Testis (tissue), 5 donors: ENCODE measurements at places on chromosomes 2 and 18. TPM values are rescaled to one million over a fixed set of nuclear protein-coding genes. Genes with fewer than 3 reads are reported as not detected.

CHRND gene
- 0.16 TPM for total RNA-seq

OSR1 gene
- 27.7 TPM for total RNA-seq

LMAN1 gene
- total RNA-seq = 72.9 TPM

CCDC68 gene
- total RNA-seq = 54.1 TPM

SOCS6 gene
- total RNA-seq = 20.9 TPM

LRRC30 gene
- total RNA-seq = not detected

RNF181 gene
- total RNA-seq = 119 TPM

SKA1 gene
- 6.6 TPM for total RNA-seq

KCNS3 gene
- total RNA-seq = 17.4 TPM

TMEM178A gene
- 3.4 TPM for total RNA-seq

ACADL gene
- 18.1 TPM for total RNA-seq

IL37 gene
- total RNA-seq = 1.5 TPM

CMPK2 gene
- total RNA-seq = 16.1 TPM

SERPINB10 gene
- not detected for total RNA-seq

GULP1 gene
- 90.3 TPM for total RNA-seq

CNDP1 gene
- 0.31 TPM for total RNA-seq

DNA sequence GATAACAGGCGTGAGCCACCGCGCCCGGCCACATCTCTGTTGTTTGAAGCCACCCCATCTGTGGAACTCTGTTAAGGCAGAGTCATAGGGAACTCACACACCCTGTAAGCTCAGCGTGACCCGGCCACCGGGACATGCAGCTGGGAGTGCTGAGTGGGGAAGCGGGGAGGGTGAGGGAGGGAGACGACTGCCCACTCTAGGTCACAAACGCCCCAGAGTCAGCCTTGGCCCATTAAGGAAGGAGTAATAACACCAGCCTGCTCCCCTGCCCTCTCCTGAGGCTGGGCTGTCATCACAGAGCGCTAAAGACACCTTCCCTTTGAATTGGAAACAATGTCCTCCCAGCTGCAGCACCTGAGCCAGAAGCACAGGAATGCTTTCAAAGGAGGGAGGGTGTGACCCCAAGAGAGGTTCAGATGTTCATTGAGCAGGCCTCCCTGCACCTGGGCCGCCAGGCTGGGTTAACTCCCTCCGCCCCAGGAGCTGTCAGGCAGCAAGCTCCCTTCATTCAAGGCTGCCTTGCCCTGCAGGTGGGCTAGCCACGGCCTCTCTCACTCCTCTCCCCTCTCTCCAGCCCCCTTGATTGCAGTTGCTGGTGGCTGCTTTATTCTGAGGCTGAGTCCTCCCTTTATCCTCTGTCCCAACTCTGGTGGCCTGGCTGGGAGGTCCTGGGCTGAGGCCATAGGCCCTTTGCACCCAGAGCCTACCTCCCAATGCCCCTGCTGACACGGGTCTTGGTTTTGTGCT, 77.2 kb upstream of the HPCAL1 start:
- DNase-seq = no peak

DNA sequence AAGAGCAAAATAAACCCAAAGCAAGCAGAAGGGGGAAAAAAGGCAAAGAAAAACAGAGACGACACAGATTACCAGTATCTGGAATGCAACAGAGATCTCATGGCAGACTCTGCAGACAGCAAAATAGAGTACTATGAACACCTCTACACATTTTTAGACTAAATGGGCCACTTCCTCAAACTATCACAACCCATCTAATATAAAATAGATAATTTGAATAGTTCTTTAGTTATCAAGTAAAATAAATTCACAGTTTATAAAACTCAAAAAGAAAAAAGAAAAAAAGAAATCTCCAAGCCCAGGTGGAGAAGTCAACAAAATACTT, 16.6 kb downstream of the SESTD1 start:
- DNase-seq = no peak

DNA sequence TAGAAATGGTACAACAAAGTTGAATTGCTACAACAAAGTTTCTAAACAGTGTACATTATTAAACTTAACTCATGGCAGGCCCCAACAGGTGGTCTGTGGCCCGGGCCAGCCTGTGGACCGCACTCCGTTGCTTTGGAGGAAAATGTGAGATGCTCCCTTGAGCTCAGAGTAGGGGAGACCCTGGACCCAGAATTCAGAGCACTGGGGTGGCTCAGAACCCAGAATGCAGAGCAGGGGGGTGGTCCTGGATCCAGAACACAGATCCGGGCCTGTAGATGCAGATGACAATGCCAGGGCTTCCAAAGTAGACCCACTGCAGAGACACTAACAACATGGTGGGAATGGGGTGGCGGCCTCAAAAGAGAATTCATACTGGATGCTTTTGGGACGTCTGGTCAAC, 311.0 kb downstream of the NDUFA10 start:
- no peak for DNase-seq

DNA sequence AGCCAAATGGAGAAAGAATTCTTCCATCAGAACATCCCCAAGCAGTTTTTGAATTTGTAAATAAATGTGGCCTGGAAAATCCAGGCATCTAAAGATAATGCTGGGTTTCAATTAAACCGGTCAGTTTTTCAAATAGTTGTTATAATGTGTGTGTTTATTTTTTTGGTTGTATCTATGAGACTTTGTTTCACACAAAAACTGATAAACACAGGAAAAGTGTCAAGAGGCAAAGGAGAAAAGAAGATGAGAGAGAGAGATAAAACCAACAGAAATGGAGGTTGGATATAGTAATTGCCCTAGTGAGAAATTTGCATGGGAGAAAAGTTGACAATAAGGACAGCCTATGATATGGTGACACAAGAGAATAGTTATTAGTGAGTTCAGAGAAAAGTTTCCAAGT, 68.3 kb downstream of the KIAA1328 start:
- no peak for DNase-seq

DNA sequence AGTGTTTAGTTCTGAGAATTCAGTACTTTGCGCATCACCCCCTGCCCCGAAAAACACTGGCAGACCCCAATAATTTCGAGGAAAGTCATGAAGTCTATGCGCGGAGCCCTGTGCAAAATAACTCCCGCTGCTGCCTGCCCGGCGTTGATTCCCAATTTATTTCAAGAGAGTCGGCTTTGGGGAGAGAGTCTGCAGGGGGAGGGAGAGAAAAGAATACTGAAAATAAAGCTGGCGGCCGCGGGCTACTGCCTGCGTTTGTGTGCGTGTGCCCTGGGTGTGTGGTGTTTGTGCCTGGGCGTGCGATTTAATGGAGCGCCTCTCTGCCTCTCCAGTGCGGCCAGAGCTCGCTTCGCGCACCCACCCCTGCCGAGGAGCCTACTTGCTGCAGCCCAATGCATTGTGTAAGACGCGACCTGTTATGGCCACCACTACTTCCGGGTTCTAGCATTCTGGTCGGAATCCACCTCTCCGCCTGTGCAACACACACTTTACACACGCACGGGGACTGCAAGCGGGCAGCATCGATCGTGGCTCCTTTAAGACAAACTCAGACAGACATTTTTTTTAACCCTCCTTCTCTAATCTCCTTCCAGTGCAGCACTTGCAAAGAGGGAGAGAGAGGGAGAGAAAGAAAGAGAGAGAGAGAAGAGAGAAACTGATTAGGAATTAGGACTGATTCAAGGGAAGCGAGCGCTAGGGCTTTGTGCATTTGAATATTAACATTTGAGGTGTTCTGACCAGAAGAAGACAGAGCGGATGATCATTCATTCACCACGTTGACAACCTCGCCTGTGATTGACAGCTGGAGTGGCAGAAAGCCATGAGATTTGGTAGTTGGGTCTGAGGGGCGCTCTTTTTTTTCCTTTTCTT, at the start of gene MEIS1:
MEIS1 (plus strand) TSS at position 447 of the 870 bp plus-strand sequence. CDS start 732 bp downstream, outside the sequence.
- DNase-seq = peak; percentile 97

GRCh38 chr2:24842081-24843050, 49.1 kb downstream of the CENPO start:
- no peak for DNase-seq

DNA sequence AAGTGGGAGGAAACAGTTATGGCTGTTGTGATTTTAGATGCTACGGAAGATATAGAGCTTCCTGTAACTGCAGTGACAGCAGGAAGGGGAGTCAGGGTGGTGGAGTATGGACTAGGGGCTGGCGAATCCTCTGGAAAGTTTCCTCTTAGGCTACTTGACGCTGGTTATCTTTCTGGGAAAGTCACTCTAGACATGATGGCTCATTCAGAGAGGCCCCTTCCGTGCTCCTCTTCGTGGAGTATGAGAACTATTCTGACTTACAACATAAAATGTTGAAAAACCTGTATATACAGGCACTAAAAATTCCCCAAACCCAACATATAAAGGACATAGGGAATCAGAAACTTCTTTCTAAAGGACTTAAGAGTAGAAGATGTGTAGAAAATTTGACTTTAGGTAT, 78.8 kb downstream of the C18orf54 start:
- DNase-seq = no peak

- DNase-seq = no peak
Measured at GRCh38 chr2:45974056-45974455, 322.6 kb downstream of the PRKCE start.

DNA sequence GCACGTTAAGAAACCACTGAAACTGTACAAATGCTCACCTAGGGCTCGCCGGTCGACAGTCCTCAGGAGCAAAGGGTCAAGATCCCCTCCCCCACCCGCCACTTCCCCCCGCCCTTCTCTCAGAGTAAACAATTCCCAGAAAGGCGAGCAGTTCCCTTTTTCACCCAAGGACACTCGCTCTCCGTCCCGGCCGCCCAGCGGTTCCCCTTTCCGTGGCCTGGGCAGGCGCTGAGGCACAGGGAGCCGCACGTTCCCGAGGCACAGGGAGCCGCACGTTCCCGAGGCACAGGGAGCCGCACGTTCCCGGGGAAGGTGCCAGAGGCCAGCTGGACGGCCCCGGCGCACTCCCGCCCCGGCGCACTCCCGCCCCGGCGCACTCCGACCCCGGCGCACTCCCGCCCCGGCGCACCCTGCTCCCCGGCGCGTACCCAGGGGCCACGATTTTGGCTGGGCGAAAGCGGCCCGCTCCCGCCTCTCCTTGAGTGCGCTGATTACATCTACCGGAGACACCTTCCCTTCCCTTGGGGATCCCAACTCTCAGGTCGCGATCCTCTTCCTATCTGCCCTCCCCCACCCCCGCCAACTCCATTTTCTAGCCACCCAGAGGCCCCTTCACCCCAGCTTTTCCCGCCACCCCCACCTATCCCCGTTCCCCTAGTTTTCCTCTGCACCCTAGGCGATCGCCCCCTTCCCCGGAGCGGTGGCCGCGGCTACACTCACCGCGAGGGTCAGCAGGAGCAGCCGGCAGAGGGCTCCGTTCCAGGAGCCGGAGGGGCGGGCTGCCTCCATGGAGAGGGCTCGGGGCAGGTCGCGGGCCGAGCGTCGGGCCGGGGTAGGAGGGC, 817 bp downstream of the DSC2 start:
- DNase-seq = peak; percentile 67

GRCh38 chr18:10284540-10285282, 169.7 kb upstream of the APCDD1 start:
- DNase-seq = no peak

DNA sequence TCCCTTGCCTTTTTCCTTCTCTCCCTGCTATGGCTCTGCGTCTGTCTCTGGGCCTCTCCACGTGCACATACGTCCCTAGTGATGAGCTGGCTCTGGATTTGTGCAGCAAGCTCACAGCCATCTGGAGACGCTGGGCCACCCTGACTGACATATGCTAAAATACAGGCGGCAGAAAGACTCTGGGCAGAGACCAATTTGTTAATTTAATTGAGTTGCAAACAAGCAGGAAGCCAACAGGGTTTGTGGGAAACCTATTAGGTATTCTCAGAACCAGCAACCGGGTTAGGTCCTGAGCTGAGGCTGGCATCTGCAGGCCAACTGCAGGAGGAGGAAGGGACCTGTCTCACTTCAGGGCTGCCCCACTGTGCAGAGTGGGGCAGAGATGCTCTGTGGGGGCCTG, 53.5 kb upstream of the SMAD2 start:
- DNase-seq = no peak

- no peak for DNase-seq
Measured at GRCh38 chr2:120653046-120653445, 82.6 kb upstream of the GLI2 start.

DNA sequence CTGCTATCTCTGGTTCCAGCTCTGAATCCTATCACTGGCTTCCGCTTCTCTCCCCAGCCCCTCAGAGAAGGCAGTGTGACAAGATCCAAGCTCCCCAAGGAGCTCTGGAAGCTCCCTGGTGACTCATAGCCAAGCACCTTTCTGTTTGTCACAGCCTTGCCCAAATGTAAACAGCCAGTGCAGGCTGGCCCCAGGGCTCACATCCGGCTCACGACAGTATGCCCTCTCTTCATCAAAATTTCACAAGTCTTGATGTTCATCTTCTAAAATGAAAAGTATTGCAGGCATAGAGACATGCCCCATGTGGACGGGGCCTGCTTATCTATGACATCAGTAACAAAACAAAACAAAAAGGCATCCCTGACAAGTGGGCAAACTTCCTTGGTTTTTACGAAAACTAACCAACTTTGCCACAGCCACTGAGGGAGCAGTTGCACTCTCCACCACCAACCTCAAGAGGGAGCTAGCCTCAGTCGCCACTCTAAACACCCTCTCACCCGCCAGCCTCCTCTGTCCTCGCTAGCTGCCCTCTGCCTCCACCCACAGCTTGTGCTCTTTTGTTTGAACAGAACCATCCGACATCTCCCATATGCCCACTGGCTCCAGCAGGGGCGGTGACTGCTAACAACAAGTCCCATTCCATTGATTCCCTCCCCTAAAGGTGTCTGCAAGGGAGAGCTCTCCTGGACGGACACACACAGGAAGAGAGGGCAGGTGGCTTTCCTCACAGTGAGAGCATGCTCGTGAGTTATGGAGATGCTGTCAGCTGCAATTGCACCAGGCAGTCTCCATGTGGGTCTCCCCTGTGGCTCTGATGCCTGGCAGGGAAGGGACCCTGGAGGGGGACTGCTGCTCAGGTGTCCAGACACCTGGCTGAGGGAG, 71.0 kb upstream of the DAPL1 start:
- no peak for DNase-seq

DNA sequence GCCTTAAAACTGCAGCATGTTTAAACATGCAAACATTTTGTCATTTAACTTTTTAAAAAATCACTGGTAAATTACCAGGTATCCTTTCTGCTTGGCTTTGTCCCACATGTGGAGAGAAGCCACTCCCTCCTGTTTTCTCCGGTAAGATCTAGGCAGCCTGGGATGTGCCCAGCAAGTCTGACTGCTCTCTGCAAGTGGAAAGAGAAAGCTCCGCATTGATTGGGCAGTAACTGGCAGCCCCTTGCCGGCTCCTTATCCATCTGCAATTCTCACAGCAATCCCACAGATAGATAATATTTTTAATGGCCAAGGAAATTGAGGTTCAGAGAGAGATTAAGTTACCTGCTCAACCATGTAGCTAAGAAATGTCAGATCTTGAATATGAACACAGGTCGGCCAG, 136.1 kb downstream of the TMEM200C start:
- DNase-seq = no peak

- DNase-seq = no peak
Measured at GRCh38 chr2:36951574-36951973, 14.8 kb downstream of the STRN start.

DNA sequence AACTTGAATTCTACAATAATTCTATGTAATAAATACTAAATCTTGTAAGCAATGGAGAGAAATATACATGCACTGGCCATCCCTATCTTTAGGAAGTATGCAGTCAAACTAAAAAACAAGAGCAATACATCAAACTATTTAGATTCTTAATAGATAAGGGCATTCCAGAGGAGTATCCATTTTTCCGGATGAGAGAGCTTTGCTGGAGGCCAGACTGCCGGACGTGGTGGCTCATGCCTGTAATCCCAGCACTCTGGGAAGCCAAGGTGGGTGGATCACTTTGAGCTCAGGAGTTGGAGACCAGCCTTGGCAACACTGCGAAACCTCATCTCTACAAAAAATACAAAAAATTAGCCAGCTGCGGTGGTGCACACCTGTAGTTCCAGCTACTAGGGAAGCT, 60.8 kb downstream of the KIF5C start:
- no peak for DNase-seq

GRCh38 chr18:51668101-51668500, 470.6 kb upstream of the MEX3C start:
- peak; percentile 86 for DNase-seq
